SHP77 treated with DMSO at 0.1 percent for 48 hours (cell line): ENCODE measurements at places on chromosomes 2 and 18.
A peak's percentile ranks its signal among the peaks of the same experiment; 100 is the strongest.

DNA sequence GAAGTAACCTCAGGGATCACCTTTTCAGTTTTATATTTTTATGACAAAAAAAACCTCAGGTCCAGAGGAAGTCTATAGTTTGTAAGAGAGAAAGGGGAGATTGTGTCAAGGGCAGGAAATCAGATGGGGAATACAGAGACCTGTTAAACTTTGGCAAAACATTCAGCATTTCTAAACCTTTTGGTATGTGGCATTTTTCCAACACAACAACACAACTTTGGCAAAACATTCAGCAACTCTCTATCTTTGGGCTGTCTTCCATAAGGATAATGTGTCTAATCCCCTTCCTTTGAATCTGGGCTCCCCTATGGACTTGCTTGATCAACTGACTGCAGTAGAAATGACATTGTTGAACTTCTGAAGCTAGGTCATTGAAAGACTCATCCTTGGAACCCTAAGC is 220.6 kb upstream of the CCDC68 start:
- no peak for DNase-seq

GRCh38 chr2:230416061-230416721 is at the start of gene SP100:
Gene SP100 (plus strand): TSS chr2:230416201. CDS start chr2:230416297, 96 bp downstream.
- no peak for DNase-seq

GRCh38 chr2:223048519-223048918 is 3.5 kb upstream of the KCNE4 start:
- no peak for DNase-seq

DNA sequence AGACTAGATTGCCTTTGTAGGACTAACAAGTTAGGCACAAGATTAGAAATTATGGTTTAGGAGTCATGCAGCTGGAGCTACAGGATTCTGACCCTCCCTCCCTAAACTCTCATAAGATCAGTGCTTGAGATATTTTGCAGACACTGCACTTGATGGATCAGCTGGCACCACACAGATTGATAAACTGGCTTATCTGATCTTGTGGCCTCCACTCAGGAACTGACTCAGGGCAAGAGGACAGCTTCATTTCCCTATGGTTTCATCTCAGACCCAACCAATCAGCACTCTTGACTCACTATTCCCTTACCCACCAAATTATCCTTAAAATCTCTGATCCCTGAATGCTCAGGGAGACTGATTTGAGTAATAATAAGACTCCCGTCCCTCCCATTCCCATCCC is 152.3 kb downstream of the DIS3L2 start:
- no peak for DNase-seq

GRCh38 chr2:12795851-12796250 is 79.1 kb downstream of the TRIB2 start:
- DNase-seq = no peak

DNA sequence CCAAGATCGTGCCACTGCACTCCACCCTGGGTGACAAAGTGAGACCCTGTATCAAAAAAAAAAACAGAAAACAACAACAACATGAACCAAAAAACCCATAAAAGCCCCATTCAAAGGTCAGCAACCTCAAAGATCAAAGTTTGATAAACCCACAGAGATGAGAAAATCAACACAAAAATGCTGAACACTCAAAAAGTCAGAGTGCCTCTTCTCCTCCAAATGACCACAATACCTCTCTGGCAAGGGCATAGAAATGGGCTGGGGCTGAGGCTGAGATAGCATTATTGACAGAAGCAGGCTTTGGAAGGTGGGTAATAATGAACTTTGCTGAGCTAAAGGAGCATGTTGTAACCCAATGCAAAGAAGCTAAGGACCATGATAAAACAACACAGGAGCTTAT is 66.3 kb downstream of the FARP2 start:
- no peak for DNase-seq

GRCh38 chr18:76905821-76906220 is 83.5 kb downstream of the ZNF236 start:
- no peak for DNase-seq

- no peak for DNase-seq
Observed at GRCh38 chr2:125398738-125399524, 1257.0 kb upstream of the GYPC start.

DNA sequence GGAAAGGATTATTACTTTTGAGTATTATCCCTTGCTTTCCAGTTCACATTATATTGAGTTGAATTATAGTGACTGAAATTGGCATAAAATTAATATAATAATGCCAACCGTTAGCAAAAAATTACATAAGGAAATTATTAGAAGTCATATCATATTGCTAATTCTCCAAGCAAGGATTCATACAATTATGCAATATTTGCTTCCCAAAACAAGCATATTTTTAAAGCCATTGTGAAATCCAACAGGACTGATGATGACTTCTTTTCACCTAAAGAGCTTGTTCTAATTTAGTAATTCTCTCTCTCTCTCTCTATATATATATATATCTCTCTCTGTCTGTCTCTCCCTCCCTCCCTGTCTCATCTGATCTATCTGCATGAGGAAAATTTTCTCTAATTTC is 283.5 kb downstream of the DSEL start:
- no peak for DNase-seq

- no peak for DNase-seq
Observed at GRCh38 chr2:43210467-43211303, 15.7 kb downstream of the ZFP36L2 start.

GRCh38 chr2:239393388-239393940 is 7.4 kb downstream of the HDAC4 start:
- DNase-seq = no peak

- no peak for DNase-seq
Observed at GRCh38 chr2:174025271-174026121, 60.3 kb upstream of the SP3 start.

GRCh38 chr2:15158100-15158499 is 403.0 kb downstream of the NBAS start:
- peak; percentile 26 for DNase-seq

DNA sequence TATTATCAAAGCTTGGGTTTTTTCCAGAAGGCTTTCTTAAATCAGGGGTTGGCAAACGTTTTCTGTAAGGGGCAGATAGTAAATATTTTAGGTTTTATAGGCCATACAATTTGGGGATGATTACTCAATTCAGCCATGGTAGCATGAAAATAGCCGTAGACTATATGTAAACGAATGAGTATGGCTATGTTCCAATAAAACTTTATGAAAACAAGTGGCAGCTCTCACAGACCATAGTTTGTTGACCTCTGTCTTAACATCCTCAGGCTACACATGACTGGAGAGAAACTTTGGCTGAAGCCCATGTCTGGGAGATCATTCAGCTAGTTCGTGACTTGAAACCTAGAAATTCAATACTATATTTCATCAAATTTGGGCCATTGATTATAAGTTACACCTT is 30.2 kb downstream of the UGP2 start:
- no peak for DNase-seq

GRCh38 chr2:24739354-24740025 is 53.7 kb downstream of the PTRHD1 start:
- DNase-seq = no peak

- peak; percentile 42 for DNase-seq
Observed at GRCh38 chr2:127024769-127025358, 82.1 kb downstream of the BIN1 start.

DNA sequence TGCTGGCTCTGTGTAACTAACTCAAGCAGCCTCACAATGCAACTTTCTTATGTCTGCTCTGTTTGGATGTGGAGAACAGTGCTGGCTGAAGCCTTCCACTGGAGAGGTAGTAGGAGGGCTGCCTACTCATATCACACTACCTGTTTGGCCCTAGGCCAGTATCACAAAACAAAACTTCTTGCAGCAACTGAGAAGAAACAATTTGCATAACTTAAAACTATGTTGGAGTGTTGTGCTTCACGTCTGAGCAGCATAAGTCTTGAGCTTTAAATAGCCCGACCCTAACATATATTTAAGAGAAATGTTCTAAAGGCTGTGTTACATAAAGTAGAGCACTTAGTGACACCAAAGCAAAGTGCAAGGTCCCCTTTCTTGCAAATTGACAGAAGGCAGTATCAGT is 204.9 kb upstream of the ACVR2A start:
- no peak for DNase-seq

DNA sequence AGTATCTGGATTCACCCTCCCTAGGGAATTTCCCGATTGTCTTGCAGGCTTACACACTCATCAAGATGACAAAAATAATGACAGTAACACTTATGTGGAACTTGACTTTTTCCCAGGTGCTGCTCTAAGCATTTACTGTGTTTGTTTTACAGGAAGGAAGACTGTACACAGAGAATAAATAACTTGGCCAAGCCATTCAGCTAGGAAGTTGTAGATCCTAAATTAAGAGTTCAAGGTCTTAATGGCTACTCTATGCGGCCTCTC is 549 bp upstream of the DPP4 start:
- DNase-seq = no peak

DNA sequence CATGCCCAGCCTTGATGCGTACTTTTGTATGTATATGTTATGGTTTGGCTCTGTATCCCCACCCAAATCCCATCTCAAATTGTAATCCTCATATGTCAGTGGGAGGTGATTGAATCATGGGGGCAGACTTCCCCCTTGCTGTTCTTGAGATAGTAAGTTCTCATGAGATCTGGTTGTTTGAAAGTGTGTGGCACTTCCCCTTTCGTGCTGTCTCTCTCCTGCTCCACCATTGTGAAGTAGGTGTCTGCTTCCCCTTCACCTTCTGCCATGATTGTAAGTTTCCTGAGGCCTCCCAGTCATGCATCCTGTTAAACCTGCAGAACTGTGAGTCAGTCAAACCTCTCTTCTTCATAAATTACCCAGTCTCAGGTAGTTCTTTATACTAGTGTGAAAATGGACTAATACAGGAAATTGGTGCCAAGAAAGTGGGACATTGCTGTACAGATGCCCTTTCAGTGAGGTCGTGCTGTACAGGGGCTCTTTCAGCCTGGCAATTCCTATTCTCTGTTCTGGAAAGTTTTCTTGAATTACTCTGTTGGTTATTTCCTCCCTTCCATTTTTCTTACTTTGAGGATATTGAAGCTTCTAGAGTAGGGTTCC is 38.2 kb downstream of the KCMF1 start:
- no peak for DNase-seq

- no peak for DNase-seq
Observed at GRCh38 chr18:55349685-55350084, 238.3 kb downstream of the TCF4 start.

GRCh38 chr18:46660957-46661749 is 4.1 kb upstream of the LOXHD1 start:
- no peak for DNase-seq
